ENCODE measurements at places on chromosomes 7 and 10.

DNA sequence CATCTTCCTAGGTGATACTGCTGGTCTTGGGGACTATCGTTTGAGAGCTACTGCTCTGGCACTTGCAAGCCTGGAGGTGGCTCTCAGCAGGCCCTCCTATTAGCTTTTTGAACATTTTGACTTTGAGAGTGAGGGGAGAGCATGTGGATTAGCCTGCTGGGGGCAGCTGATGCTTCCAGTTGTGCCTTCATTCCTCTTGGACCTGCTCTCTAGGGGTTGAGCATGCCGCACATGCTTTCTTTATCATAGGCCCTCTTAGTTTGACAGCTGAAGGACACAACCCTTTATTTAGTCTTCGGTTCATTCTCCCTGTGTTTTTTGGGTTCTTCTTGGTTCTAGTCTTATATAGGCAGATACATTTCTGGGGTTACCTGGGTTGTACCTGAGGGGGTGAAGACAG lies 132.1 kb downstream of the GALNT17 start:
- no peak for DNase-seq

DNA sequence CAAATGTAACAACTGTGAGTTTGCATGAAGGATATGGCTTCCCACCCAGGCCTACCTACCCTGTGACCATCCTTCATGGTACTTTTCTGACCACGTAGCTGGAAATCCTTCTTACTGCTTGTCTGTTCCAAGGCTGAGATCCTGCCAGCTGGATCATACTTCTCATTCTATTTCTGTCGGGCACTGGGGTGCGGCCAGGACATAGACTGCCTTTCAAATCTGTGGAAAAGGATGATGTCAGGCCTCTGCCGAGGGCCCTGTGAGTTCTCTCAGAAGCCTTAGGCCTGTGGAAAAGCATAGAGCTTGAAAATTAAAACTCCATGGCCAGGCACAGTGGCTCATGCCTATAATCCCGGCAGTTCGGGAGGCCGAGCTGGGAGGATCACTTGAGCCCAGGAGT lies 10.0 kb downstream of the VWC2 start:
- DNase-seq = no peak

DNA sequence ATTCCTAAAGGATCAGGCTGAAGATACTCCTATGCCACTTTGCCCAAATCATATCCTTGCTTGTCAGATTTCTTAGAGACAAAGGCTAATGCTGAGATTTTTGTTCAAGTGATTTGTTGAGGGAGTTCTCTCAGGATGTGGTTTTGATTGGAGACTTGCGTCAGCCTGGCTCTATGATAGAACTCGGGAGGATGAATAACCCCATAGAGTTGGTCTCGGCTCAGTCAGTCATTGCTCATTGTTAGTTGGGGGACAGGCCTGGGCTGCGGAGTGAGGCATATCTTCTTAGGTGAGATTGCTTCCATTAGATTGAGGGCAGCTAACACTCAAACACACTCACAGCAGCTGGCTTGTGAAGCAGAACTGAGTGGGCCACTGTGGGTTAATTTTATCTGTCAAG lies 203.4 kb downstream of the KIF20B start:
- DNase-seq = no peak

GRCh38 chr7:47719675-47720074 lies 137.8 kb upstream of the TNS3 start:
- DNase-seq = no peak

- DNase-seq = no peak
These were observed 6.1 kb downstream of the LRRN3 start for GRCh38 chr7:111096997-111097396.

DNA sequence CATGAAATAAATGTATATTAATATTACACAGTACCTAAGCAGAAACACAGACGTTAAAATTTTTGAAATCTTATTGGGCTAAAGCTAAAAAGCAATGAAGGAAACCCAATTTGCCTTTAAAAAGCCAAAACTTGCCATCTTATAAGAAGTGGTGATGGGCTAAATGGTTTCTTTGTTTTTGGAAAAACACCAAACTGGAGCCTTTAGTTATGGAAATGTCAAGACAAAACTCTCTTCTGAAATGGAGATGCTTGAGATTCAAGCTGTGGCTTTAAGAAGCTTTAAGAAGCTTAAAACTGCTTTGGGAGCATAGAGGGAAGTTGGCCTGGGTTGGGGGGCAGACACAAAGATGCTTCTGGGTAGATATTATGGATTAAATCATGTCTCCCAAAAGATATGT lies 277.0 kb downstream of the GFRA1 start:
- no peak for DNase-seq

DNA sequence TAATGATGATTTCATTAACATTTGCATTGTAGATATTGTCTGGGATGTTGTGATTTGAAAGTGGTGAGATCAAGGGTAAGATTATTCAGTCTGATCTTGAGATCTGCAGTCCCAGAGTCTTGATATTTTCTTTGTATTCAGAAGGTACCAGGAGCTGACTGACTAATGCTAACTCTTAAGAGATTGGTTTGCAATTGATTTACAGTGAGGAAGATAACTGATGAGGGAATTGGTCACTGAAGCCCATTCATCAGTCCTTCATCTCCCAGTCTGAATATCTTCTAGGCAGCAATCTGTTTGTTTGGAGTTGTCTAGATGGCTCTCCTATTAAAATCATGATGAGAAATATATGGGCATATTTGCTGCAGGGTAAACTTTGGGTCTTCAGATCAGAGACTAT lies 473.7 kb downstream of the ARL4A start:
- no peak for DNase-seq

GRCh38 chr10:73814896-73815718 lies 3.7 kb upstream of the NDST2 start:
- no peak for DNase-seq

DNA sequence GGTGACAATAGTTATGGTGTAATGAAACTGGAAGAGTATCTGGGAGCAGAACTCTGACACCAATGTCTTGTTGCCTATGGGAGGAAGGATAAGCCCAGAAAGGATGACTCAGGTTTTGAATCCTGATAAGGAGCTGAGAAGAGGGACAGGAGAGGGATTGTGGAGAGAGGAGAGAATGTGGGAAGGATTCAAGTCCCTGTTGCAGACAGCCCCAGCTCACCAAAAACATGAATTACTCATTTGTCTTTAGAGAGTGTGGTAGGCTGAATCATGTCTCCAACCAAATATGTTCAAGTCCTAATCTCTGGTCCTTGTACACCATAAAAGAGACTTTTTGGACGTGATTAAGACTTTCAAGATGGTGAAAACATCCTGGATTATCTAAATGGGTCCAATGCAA lies 206.9 kb upstream of the PHYHIPL start:
- DNase-seq = no peak

GRCh38 chr7:36535866-36536664 lies 146.4 kb downstream of the ANLN start:
- no peak for DNase-seq

GRCh38 chr7:19404912-19405329 lies 259.7 kb upstream of the FERD3L start:
- no peak for DNase-seq

GRCh38 chr7:101999393-101999792 lies 182.0 kb downstream of the CUX1 start:
- DNase-seq = no peak

- no peak for DNase-seq
These were observed 138.6 kb downstream of the RGS10 start for GRCh38 chr10:119403921-119404320.

- DNase-seq = no peak
These were observed 110.3 kb downstream of the ARHGAP22 start for GRCh38 chr10:48494611-48495010.

- DNase-seq = no peak
These were observed 46.3 kb upstream of the NANOS1 start for GRCh38 chr10:118983263-118983662.

GRCh38 chr7:136116186-136116585 lies 139.0 kb upstream of the MTPN start:
- no peak for DNase-seq

- DNase-seq = no peak
These were observed 46.3 kb upstream of the SHH start for GRCh38 chr7:155858521-155859061.

GRCh38 chr7:45259966-45260646 lies 102.5 kb downstream of the RAMP3 start:
- no peak for DNase-seq

DNA sequence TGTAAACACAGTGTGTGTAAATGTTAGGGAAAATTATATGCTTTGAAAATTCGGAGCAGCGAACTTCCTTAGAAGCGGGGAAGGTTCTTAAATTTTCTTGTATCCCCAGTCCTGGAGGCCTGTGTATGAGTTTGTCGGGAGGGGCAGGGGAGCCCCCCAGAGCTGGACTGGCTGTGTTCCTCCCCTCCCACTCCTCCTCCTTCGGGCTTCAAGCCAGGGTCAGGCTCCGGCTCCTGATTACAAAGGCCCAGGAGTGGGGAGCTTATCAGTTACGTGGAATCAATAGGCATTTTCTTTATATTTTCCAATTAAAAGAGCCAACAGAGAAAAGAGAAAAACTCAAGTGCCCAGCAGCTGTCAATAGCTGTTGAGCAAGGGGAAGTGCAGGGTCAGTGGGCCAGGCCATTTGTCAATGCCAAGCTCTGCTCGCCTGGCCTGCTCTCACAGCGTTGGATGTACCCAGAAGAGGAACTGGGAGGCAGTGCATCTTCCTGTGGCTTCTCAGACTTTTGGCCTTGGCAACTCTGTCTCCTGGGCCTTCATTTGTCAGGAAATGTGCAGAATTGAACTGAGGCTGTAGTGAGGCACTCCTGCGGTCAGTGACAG lies 156.9 kb upstream of the PCBD1 start:
- no peak for DNase-seq

DNA sequence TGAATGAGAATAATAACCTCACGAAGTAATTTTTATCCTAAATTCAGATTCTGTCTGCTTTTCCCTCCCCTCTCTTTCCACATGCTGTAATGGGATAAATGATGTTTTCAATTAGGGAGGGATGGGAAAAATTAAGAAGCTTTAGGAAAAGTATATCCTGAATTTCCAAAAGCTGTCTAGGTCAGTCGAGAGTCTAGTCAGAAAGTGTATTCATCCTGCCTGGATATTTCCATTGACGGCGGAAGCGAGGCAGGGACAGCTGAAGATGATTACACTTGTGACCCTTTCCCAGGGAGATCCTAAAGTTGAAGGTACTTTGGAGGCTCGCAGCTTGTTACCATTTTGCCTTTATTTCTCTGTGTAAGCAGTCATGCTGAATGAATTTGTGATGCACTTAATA lies 204.1 kb downstream of the ZNF365 start:
- DNase-seq = no peak

DNA sequence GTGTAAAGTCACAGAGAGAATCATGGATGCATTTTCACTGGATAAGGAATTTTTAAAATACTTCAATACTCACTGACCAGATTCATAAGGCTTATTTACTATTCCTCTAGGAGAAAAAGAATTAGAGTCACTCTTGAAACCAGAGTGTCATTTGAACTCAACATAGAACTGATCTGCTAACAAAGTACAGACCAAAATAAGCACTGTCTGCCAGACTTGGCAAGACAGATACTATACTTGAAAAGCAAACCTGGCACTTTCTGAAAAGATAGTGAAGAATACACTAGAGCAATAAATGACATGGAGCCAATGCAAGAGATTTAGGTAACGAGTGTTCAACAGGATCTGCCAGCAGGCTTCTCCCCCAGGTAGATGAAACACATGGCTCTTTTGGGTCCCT lies 215.3 kb downstream of the CHCHD3 start:
- DNase-seq = no peak

DNA sequence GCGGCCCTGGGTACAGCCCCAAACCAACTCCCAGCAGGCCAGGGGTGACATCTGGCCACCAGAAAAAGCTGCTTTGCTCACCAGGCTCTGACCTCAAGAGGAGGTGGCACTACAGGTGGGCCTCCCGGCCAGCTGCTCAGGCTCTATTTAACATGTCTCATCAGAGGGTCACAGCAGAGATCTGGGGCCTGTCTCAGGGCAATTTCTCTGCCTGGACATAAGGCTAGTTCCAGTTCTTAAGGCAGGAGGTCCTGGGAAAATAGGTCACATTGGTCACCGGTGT lies 88.6 kb downstream of the GFRA1 start:
- no peak for DNase-seq

GRCh38 chr10:44178856-44179255 lies 206.0 kb downstream of the CXCL12 start:
- DNase-seq = no peak

- DNase-seq = no peak
These were observed 704.7 kb upstream of the C7orf33 start for GRCh38 chr7:147885869-147886268.

- DNase-seq = no peak
These were observed 30.4 kb downstream of the LEP start for GRCh38 chr7:128271471-128271941.
